ENCODE measurements at places on chromosomes 11 and 22.

DNA sequence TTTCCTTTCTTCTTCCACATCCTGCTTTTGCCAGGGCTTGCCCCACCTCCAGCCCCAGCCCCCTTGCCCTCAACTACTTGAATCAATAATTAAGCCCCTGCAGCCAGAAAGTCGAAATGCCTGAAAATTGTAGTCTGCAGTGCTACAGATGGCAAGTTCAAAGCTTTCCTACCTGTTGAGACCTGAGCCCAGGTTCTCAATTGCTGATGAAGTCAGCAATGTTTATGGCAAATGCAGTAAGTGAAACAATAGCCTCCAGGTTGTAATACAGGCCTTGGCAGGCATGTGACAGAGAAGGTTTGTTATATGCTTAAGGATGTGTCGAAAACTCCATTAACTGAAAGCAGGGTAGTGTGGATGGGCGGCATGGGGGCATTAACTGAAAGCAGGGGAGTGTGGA, 181.1 kb upstream of the SESN3 start:
- DNase-seq: no peak

DNA sequence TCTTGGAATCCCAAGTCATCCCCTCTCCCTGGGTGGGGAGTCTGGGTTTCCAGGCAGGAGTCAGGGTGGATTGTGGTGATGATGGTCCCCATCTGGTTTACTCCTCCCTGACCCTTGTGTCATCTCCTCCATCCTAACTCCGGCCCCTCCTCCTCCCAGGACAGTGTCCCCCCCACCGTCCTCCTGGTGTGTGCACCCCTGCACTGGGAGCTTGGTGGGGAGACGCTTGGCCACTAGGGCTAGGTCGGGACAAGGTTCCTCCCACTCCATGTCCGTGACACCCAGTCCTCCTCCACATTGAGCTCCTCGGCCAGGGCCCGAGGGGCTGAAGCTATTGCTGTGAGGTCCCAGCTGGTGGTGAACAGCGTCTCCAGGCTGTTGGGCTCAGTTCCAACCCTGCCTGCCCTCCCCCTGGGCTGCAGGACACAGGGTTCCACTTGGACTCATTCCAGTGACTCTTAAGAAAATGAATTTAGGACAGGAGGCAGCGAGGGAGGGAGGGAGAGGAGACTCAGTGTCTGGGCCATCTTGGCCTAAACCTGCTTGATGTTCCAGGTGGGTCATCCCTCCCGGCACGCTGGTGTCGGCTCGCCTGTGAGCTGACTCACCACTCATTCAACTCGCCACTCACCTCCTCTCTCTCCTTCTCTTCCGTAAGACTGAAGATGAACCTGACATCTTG, 433.2 kb downstream of the TBC1D22A start:
- DNase-seq: no peak

DNA sequence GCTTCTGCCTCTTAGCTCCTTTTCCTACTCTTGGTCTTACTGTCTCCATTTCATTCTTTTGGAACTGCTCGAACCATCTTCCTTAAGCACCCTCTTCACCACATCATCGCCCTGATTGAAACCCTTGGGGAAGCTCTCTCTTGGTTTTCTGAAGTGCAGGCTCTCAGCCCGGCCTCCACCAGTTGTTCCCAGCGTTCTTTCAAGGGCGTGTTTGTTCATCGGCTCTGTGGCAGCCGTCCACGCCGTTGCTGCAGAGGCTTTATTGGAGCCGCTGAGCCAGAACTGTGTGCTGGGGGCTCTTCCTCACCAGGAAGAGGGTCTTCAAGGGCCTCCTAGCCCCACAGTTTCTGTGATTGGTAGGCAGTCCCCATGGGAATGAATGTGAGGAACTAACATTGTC, 214.1 kb downstream of the TBC1D22A start:
- no peak for DNase-seq

GRCh38 chr11:110571081-110571720, 141.0 kb downstream of the ARHGAP20 start:
- DNase-seq: no peak

DNA sequence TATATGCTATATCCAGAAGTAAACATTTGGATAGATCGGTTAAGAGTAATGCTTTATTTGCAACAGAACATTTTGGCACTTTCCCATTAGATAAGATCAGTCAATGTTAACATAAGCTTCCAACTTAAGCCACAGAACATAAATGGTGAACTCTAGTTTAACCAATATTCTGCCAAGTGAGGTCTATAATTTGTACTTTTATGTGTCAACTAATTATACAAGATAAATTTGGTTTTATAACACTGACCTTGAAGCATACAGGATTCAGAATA, 23.5 kb upstream of the BLID start:
- DNase-seq: no peak

GRCh38 chr11:6365659-6366058, 24.6 kb upstream of the SMPD1 start:
- no peak for DNase-seq

DNA sequence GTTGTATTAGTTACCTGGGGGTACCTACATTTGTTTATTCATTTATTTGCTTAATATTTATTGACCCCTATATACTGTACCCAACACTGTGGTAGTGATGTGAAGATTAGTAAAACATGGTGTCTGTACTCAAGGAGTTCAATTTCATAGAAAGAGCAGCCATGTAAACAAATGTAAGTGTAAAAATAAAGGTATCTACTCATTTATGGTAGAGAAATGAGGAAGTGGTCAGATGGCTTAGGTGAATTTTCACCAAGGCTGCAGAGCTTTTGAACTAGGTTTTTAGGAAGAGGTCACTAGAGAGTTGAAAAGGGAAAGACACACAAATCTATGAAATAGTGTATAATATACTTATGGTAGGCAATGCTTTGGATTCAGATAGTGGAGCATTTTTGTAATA, 11.1 kb downstream of the CTR9 start:
- no peak for DNase-seq

DNA sequence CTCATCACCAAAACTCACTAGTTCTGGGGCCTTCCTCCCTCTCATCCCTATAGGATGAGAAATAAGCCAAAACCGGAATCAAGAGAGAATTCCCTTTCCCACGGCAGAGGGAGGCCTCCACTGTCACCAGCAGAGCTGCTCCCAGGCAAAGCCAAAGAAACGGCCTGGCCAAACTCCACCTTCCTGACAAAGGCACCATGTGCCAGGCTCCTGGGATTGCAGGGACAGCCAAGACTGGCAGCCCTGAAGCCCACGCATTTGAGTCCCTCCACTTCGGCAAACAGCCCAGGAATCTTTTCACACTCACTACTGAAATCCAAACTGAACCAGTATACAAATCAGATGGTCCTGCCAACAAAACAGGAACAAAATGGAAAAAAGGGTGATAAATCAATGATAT, 6.1 kb downstream of the SMCO4 start:
- no peak for DNase-seq

DNA sequence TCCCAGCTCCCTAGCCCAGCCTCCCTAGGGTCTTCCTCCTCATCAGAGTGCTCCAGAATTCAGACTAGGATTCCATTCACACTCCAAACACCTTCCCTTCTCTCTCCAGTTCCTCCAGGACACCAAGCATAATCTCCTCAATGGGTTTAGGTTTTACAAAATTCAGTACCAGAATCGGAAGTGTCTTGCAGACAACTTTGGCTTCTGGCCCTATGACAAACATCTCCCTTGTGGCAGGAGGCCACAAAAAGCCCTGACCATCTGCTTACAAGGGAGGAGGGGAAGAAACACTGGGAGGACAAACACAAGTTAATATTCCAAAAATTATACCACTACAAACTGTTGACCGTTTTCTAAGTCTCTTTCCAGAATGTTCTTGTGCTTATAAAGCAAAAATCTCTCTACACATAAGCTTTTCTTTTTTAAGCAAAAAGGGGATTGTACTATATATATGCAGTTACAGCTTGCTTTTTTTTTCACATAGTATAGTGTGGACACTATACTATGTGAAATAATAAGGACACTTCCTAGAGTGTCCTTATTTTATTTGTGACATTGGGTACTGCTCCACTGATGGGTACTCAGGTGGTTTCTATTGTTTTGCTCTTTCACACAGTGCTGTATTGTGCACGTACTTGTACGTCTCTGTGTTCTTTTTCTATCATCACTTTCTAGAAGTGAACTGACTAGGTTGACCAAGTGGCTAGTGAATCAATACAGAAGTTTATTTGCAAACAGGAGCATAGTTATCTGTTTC, 78.7 kb downstream of the BDNF start:
- DNase-seq: no peak

DNA sequence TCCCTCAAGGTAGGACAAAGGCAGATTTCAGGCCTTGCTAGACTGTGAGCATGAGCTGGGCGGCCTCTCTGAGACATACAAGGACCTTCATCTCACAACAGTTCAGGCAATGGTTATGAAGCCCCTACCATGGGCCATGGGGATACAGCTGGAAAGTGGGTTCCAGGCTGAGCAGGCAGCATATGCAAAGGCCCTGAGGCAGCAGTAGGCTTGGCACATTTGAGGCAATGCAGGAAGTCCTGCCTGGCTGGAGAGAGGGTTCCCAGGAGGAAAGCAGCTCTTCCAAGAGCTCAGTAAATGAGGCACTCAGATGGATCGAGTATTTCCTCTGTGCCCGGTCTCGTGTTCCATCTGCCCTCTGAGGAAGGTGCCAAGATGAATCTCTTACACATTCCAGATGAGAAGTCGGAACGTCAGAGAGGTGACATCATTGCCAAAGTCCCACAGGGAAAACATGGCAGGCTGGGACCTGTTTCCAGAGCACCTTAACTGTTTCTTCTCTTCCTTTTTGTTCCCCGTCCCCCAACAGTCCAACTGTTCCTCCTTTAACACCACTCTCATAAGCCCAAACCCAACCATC, 388.6 kb downstream of the MN1 start:
- no peak for DNase-seq

Data from SK-N-DZ (cell line).